ENCODE measurements at places on chromosomes 12 and 14.

DNA sequence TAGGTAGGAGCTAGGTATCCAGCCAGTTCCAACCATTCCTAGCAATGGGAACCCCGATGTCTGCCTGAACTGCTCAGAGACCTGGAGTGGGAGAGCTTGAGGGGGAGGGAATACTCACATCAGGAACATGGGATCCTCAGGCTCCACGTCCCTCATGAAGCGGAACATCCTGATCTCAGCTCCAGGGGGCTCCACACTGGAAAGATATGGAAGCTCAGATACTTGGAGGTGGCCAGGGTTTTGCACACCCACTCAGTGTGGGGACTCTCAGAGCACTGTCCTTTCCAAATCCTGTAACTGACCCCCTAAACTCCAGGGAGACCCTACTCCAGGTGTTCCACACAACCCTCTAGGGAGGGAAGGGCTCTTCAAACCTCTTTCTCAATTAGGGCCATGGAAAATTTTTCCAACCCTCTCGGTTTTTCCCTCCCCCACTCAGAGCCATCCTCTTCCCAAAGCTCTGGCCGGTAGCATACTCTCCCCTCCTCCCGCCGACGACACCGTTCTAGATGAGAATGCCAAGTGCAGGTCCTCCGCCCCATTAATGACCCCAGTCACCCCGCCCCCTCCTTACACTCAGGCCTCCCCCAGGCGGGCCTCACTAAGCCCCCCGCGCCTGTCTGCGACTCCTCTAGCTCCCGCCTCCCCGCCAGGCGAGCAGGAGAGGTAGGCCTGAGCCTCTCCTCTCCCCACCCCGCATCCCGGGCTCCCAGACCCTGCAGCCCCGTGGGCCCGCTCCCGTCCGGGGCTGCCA lies 597 bp downstream of the MLF2 start:
- DNase-seq: no peak

- DNase-seq: no peak
Observed at GRCh38 chr12:52929538-52929937, 19.4 kb upstream of the KRT18 start.

GRCh38 chr12:18589316-18589715 lies 148.5 kb downstream of the PLCZ1 start:
- DNase-seq: no peak

DNA sequence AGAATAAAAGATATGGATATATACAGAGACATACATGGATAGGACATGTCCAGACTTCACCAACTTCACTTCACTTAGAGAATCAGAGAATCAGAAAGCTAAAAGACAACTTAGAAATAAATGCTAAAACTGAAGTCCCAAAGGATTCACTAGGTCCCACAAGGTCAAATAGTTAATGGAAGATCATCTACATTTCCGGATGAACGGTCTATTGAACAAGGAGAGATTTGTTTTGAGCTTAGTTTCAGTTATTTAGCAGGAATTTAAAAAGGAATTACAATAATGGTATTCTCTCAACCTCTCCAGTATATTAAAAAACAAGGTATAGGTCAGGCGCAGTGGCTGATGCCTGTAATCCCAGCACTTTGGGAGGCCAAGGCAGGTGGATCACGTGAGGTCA lies 187.0 kb downstream of the MED13L start:
- DNase-seq: no peak

GRCh38 chr12:48060474-48060873 lies 45.4 kb downstream of the SENP1 start:
- DNase-seq: no peak

DNA sequence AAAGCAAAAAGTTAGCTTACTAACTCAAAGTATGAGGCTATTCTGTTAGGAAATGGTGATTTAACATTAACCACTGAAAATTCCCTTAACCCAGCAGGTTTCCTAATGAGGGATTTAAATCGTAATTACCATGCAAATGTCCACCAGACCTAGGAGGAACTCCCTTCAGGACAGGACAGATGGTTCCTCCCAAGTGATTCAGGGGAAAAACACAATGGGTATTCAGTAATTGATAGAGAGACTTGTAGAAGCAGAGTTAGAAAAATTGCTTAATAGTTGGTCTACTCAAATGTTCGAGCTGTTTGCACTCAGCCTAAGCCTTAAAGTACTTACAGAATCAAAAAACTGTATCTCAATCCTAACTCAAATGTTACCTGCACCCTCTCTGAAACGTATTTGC lies 21.6 kb downstream of the RERGL start:
- no peak for DNase-seq

DNA sequence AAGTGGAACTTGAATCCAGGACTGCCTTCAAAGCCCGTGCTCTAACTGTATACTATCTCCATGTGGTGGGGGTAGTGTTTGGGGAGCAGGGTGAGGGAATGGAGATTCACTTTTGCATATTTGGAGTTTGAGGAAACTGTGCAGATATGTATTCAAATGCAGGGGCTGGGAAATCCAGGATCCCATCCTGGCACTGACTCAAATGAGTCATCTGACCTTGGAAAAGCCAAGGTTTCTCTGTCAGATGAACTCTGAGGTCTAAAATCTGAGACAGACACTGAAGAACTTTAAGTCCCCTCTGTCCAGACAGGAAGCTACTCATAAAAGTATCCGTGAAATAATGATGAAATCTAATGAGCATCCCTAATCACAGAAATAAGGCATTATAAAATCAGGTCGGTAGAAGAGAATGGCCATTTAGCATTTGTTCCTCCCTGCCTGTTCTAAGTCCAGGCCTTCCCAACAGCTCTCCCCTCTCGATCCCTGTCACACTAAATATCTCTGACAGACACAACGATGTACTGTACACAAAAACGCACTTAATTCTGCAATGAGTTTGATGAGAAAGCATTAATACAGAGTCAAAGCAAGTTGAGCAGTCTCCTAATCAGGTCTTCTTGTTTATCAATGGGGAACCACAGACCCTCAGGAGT lies 14.4 kb downstream of the NIN start:
- no peak for DNase-seq

DNA sequence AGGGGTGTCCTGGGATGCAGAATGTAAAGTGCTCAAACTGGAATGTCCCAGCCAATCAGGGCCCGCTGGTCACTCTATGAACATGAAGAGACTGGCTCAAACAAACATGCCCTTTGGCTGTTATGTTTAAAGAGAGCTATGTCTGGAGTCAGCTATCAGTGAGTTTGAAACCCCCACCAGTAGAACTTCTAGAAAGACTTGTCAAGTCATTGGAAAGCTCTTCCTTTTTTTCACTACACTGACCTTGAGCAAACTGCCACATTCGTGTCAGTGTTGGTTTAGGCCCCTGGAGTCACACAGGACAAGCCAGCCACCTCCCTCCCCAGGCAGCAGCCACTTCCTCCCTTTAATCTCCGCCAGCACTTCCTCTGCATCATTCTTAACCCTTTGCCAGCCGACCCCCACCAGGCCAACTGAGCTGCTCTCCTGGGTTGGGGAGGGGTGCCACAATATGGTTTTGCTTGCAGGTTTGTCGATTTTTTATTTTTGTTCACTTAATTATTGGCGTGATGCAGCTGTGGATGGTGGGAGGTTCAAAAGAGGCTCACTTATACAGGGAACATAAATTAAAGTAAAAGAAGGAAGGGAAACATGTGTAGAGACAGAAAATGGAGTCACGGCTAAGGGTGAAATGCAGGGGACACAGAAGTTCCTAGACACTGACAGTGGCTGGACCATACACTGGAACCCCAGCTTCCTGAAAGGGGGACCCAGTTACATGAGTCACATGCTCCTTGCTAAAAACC lies 25.3 kb downstream of the CMKLR1 start:
- no peak for DNase-seq

DNA sequence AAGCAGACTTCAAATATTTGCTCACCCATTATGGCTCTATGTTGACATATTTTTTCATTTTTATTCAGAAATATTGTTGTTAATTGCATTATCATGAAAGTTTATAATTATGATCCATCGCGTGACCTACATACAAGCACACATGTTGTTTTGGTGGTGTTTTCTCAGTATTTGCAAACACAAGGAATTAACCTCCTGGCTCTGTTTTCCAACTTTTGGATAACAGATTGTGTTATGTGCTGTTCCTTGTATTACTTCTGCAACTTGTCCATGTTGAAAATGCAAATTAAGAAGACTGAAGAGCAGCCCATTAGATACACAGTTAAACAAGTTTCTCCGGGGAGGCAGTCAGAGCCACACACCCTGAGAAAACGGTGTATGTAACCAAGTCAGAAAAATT lies 201.2 kb downstream of the SEC23A start:
- no peak for DNase-seq

GRCh38 chr12:48165089-48165981 lies 8.0 kb upstream of the ASB8 start:
- no peak for DNase-seq

GRCh38 chr14:58963873-58964597 lies 224.4 kb upstream of the DAAM1 start:
- DNase-seq: no peak

DNA sequence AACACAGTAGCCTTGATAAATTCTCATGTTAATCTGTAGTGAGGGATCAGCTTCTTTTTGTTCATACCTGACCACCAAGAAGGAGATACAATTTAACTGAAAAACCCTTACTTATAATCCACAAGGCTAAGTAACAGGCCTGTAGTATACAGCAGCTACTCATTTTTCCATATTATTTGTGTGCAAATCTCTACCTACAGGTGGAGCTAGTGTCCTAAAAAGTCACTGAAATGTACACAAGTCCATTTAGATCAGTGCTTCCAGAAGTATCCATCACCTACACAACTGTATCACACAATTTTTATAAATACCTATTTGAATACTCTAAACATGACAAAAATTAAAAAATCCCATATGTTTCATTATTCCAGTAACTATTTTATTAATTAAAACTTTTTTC lies 173.2 kb downstream of the SLC35F4 start:
- DNase-seq: no peak

GRCh38 chr12:112536367-112536730 lies 117.6 kb downstream of the PTPN11 start:
- DNase-seq: no peak

GRCh38 chr12:49031573-49032161 lies 13.1 kb upstream of the PRKAG1 start:
- no peak for DNase-seq

DNA sequence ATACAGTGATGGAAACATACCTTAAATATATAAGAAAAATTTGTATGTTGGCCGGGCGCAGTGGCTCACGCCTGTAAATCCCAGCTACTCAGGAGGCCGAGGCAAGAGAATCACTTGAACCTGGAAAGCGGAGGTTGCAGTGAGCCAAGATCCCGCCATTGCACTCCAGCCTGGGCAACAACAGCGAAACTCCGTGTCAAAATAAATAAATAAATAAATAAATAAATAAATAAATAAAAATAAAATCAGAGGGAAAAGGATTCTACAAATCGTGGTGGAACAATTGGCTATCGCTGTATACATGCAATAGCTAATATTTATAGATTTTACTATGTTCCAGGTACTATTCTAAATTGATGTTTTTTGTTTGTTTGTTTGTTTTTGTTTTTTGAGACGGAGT lies 1.7 kb upstream of the ATF7 start:
- no peak for DNase-seq

GRCh38 chr12:13141686-13142085 lies 38.2 kb upstream of the GSG1 start:
- DNase-seq: no peak

GRCh38 chr12:93403988-93404803 lies 26.5 kb downstream of the NUDT4 start:
- no peak for DNase-seq

DNA sequence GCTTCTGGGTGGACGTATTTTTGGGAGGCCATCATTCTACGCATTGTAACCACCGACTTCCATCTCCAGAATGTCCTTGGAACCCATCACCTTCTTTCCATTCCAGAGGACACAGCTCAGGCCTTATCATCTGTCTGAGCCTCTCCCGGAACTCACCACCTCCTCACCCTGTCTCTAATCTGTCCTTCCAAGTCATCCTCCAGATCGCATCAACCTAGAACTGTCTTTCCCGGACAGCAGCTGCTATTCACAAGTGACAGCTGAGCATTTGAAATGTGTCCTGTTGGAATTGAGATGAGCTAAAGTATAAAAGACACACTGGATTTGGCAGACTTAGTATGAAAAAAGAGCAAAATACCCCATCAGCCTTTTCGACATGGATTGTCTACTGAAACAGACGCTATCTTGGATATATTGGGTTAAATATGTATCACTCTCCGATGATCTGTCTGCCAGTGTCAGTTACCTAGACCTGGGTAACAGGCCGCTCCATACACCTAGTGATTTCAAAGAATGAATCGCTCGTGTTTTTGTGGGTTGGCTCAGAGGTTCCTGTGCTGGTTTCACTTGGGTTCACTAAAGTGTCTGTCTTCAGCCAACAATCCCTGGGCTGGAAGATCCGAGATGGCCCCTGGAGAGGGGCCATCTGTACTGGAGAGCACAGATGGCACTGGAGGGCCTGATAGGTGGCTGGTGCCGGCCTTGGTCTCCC lies 104.4 kb upstream of the RFLNA start:
- no peak for DNase-seq

- no peak for DNase-seq
Observed at GRCh38 chr12:78239544-78239943, 408.9 kb downstream of the NAV3 start.

GRCh38 chr12:67520606-67521005 lies 127.9 kb upstream of the DYRK2 start:
- DNase-seq: no peak

GRCh38 chr12:41120211-41120610 lies 67.9 kb upstream of the PDZRN4 start:
- DNase-seq: no peak

- DNase-seq: no peak
Observed at GRCh38 chr12:131049549-131050339, 96.0 kb downstream of the ADGRD1 start.

GRCh38 chr12:65278576-65279368 lies at the start of gene MSRB3:
Gene MSRB3 (plus strand): TSS chr12:65278683. CDS start chr12:65308580, 29,897 bp downstream.
- peak; percentile 64 for DNase-seq

DNA sequence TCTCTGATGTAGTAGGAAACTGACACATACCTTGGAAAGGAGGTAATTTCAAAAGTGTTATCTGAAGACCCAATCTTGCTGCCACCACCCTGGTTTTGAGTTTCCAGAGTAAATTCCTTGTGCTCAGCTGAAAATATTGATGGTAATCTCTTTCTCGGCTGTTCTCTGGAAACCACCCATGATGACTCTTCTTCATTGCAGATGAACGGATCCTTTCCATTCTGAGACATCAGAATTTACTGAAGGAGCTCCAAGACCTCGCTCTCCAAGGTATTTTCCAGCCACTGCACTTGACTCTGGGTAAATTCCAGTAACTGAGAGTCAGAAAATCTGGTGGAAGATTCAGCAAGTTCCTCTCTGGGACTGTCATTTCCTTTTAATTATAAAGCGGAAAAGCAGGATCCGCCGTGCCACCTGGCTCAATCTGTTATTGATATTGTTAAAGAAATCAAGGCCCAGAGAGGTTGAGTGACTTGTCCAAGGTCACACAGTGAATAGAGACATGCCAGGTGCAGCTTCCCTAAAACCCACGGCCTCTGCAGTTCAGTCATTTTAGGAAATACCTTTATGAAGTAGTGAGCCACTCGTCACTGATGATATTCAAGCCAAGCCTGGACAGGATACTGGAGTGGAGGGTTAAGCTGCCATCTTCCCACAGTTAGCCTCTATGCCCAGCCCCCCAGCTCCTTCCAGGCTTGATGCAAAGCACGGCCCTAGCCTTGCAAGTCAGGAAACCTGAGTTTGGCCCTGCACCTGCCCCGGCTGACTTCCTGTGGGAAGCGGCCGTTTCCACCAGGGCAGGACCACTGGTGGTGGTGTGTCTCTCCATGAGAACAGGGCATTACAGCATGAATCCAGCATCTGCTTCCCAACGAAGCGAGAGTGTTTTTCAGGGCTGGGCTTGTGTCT lies 4.7 kb downstream of the CHGA start:
- no peak for DNase-seq

Data from renal cortex interstitium (tissue), 15 donors.